Activated CD4-positive, alpha-beta T cell treated with anti-CD3 and anti-CD28 coated beads for 1 hour (primary cell): ENCODE measurements at places on chromosomes 2 and 18.

DNA sequence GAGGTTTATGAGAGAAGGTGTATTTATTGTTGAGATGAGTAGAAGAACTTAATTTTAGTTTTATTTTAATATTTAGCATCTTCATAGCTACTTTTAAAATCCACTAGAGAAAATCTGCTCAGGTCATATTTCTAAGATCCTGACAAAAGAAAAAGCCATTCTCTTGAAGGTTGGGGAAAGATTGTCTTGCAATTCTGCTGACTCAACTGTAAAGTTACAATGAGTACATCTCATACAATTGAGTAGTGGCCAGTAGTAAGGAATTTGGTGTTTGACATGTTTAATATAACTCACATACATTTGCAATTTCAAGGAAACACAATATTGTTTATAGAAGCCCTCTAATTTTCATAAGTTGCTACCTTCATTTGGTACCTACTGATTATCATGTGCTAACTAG lies 344.5 kb downstream of the LRRTM1 start:
- no peak for DNase-seq

DNA sequence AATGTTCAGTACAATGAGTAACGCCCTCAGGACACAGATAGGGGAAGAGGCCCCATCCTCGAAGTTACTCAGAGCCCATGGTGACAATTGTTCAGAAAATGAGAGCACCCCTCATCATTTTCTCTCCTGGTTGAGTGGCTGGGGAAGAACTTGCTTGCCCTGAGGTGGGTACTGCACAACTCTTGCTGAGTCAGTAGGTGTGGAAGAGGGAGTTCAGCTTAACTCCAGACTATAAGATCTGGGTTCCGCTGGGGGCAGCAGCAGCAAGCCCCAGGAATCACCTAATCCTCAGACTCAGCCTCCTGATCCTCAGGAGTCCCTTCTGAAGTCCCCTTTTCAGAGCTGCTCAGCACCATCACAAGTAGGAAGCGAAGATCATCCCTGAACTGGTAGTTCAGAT lies 123.7 kb downstream of the PIEZO2 start:
- DNase-seq, result no peak

DNA sequence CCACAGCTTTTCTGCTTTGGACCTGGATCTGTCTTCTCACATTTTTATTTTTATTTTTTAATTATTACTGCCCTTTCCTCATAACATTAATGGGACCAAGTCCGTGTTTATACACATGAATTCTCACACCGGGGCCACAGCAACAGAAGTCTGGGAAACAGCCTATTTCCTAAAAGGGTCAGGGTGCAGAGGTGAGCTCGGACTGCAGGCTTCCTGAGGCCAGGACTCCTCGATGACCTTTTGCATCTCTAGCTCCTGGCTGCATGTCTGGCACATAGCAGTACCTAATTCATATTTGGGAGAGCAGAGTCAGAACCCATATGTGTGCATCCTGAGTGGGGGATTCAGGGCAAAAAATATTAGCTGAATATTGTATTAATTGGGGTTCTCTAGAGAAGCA lies 9.6 kb upstream of the RAB31 start:
- no peak for DNase-seq

DNA sequence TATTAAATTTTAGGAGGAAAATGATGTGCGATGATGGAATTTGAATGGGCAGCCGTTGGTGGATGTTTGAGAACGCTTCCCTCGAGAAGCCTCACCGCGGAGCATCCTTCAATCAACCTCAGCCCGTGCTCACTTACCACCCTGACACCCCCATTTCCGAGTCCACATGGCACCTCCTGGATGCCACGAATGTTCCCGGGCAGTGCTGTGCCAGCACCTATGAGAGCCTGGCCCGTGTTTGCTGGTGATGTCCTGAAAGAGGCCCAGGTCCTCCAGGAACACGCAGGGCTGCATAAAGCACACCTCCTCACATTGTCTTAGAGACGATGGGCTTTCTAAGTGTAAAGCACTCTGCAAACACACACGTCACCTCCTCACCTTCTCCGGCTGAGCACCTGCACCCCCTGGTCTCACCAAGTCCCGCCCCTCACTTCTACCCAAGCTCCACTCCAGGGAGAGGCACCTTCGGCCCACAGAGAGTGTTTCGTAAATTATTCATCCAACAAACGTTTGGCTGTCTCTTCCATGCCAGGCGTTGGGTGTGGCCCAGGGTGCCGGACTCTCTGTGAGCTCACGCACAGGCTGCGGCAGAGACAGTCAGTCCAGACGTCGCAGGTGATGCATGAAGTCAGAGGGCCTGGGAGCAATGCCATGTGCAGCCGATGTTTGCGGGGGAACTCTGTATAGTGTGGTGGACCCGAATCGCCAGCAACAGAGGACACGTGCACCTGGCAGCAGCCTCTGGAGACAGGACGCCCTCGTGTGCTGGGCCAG lies 150.0 kb downstream of the TPO start:
- DNase-seq, result no peak

DNA sequence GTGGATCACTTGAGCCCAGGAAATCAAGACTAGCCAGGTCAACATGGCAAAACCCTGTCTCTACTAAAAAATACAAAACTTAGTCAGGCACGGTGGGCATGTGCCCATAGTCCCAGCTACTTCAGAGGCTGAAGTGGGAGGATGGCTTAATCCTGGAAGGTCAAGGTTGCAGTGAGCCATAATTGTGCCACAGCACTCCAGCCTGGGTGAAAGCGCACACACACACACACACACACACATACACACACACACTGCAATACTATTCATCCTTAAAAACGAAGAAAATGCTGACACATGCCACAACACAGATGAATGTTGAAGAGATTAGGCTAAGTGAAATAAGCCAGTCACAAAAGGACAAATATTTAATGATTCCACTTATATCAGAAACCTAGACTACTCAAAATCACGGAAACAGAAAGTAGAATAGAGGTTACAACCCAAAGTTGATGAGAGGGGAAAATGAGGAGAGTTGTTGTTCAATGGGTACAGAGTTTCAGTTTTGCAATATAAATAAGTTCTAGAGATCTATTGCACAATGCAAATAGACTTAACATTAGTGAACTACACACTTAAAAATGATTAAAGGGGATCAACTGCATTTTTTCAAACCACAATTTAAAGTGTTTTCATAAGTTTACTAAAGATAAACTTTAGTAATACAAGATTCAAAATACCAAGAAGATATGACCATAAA lies 114.5 kb downstream of the USP34 start:
- DNase-seq, result no peak

DNA sequence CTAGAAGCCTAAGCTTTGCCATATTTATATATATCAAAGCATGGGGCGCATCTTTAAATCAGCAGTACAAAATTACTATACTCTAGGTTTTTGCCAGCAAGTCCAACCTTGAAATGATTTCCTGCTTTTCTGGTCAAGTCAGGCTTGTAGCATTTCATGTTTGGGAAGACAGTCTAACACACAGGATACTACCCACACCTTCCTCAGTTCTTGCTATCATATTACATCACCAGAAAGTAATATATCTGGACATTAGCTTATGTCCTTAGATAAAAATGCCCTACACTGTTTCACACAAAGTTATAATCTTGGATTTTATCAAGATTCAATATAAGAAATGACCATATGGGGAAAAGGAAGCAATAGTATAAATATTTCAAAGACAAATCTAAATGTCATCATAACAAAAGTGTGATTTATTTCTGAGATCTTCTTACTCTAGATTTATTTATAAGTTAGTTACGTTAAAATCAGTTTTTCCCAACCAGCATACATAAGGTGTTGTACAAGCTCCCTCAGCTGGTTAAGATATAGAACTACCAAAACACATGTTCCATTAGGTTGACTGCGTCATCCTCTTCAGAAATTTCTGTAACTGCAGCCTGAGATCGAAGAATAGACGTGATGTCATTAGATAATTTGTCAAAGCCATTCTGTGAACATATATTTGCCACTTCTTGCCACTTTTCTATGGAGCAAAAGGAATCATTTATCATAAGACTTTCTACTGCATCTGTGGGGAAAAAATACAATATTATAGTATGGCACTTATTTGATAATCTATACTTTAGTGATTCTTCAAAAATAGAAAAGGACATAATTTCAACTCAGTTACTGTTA lies 56.6 kb downstream of the CLHC1 start:
- DNase-seq, result no peak

DNA sequence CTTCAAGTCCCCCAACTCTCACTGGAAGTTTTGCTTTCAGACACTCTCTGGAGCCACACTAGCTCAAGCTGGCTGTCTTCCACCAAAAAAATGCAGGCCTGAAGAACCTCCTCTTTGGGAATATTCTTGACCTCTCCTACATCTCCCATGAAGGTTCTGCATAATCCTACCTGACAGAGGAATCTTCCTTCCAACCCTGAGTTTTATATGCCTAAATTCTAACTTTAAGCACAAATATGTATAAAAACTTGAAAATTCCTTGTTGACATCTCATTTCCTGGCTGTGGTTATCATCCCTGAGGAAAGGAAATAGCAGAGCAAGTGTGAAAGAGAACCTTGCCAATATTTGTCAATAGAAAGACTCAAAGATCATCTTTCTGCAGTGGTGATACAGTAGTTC lies 249.0 kb downstream of the LPIN1 start:
- DNase-seq, result no peak

DNA sequence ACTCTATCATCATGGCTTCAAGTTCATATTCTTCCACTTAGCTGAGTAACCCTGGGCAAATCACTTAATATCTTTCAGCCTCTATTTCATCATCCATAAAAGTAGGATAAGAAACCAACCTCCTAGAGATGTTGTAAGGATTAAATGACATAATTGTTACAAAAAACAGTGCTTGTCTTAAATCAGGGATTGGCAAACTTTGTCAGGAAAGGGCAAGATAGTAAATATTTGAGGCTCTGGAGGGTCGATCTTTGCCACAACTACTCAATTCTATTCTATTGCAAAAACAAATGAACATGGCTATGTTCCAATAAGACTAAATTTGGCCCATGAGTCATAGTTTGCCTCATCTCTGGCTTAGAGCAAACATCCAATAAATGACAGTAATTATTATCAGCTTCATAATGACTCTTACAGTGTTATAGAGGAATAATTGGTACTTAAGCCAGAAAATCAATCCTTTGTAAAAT lies 184.7 kb downstream of the SATB2 start:
- no peak for DNase-seq

DNA sequence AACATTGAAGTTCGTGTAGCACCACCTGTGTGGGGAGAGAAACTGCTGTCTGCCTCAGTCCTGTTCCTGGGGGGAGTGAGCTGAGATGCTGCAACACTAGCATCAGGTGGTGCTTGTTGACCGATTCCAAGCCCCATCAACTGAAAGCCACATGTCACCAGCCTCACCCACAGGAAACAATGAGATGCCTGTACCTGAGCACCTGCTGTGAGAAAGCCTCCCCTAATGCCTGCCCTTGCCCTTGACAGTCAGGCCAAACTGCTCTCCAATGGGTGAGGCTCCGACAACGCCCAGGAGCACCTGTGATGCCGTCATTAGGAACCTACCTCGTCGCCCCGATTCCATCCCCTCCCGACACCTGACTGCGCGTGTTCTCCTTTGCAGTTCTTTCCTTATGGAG lies 104.6 kb downstream of the SMC6 start:
- no peak for DNase-seq

DNA sequence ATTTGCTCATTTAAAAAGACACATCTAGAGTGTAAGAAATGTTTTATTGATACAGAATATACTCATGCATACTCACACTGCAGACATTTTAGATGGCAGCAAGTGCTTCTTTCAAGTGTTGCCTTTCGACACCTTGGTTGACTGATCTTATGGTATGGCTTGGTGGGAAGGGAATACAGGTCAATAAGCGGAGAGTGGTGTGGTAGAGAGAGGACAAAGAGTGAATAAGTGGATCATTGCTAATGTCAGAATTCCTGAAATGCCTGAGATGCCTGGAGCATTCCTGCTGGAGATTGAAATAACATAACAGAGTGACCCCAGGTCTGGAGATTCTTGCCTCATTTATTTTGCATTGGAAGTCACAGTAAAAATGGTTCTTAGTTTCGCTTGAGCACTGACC lies 76.7 kb downstream of the RND3 start:
- DNase-seq, result no peak

GRCh38 chr2:70247364-70248180 lies 856 bp downstream of the TIA1 start:
- no peak for DNase-seq
